Endothelial cell (in vitro differentiated cells): ENCODE measurements at places on chromosomes 1 and 21.
A peak's percentile ranks its signal among the peaks of the same experiment; 100 is the strongest.

GRCh38 chr21:46145840-46146691 is 9.3 kb downstream of the FTCD start:
- no peak for DNase-seq

GRCh38 chr1:46070164-46070814 is 62.1 kb downstream of the PIK3R3 start:
- no peak for DNase-seq

GRCh38 chr1:169105434-169106094 is 926 bp upstream of the ATP1B1 start:
- DNase-seq = peak; percentile 57

- no peak for DNase-seq
Measured at GRCh38 chr21:46088189-46088588, 9.7 kb upstream of the COL6A2 start.

DNA sequence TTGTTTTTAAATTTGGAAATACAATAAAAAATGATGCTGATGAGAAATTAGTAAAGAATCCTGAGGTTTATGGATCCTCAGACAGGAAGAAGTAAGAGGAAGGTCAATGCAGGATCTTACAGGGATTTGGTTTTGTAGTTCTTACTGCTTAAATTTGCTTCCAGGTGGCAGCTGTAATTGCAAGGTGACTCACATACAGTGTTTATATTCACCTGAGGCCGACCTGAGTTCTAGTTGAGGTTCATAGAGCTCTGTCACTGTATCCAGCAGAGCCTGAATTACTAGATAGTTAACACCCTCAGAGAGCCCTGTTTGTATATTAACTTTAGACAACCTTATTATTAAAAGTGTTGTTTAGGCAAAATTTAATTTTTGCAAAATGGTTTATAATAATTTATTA is 1.4 kb upstream of the WDR26 start:
- DNase-seq = no peak

DNA sequence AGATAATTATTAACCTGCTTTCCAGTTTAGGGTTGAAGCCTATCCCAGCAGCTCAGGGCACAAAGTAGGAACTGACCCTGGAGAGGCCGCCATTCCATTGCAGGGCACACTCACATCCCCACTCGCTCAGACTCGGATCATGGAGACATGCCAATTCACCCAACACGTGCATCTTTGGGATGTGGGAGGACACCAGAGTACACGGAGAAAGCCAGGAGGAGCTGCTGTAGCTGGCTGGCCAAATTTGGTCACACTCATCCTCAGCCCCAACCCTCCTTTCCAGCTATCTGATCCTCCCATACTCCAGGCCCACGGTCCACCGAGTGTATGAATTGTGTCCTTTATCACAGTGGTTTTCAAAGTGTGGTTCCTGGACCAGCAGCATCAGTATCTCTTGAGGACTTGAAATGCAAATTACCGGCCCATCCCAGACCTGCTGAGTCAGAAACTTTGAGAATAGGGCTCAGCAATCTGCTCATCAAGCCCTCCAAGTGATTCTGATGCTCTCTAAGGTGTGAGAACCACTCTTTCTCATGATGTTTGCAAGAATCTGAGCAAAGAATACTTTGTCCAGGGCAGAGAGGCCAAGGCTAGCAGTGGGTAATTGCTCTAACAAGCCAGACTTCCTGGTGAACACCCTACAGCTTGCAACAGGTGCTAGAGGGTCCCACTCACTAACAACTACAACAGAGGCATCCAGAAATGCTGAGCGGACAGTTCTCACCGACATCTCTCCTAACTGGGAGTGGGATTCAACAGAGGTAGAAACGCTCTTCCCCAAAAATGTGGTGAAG is 26.3 kb downstream of the IER5 start:
- no peak for DNase-seq

DNA sequence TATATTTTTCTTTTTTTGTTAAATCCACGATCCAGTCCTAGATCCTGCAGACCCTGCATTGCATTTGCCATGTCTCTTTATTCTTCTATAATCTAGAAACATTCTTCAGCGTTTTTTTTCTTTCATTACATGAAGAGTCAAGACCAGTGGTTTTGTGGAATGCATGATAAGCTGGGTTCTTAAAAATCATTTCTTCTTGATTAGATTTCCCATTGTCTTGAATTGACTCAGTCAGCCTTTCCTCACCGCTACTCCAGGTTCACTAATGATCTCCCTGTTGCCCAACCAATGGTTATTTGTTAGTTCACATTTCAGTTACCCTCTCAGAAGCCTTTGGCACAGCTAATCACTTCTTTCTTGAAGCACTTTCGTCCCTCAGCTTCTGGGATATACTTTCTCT is 25.2 kb downstream of the CHD1L start:
- no peak for DNase-seq

GRCh38 chr1:192887426-192887825 is 78.6 kb downstream of the RGS2 start:
- DNase-seq = no peak

DNA sequence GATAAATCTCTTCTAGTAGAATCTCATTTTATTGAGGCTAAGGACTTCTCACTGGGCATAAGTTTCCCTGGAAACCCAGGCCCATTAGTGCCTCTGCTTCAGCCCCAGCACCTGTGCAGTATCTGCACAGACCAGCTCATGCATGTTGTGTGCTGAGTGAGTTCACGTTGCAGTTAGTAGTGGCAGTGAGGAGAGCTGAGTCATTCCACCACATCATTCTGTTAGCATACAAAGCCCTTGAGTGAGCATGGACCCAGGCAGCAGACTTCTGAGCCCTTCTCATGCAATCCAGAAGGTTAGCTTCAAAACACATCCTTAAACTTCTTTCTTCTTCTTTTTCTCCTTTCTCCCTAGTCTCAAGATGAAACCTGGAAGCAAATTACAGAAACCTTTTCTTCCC is 45.8 kb upstream of the NTPCR start:
- no peak for DNase-seq

DNA sequence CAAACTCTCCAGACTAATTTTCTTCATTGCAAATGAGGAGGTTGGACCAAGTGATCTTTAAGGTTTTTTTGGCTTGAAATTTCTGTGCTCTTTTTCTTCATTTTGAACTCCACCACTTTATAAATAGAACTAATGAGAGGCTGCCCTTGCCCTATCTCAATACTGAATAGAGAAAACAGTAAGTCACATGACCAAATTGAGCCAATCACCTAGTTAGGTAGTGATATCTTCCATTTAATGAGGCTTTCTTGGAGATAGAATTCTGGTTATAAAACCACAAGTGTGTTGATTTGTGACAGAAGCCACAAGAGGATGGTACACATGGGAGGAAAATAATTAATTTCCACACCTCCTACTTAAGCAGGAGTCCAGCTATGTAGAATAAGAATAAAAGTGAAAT is 263.4 kb upstream of the SNX7 start:
- no peak for DNase-seq

DNA sequence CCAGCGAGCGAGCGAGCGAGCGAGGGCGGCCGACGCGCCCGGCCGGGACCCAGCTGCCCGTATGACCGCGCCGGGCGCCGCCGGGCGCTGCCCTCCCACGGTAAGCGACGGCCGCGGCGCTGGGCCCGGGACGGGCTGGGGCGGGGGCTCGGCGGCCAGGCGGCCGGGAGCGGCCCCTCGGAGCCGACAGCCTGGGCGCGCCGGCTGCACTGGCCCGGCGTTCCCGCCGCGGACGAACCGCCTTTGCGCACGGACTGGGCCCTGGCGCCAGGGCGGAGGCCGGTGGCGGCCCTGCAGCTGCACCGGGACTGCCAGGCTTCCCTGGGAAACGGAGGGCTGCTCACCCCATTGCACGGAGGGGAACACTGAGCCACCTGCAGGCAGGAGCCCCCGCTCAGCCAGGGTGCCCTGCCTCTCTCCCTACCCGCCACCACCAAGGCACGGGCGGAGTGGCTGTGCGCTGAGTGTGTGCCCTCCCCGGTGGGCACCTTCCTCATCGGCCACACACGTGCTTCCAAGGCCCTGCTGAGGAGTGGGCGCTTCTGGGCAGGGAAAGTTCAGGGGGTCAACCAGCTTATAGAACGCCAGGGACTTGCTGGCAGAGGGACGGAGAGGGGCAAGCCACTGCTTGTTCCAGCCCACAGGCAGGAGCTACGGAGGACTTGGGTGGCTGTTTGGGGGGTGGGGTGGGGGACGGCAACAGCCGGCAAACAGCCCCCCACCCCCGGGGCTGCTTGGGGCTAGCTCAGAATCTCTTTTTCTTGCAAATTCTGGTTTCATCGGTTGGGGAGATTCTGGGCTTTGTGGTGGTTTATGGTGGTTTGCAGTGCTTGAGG is 532 bp downstream of the CSF1 start:
- DNase-seq = peak; percentile 47

DNA sequence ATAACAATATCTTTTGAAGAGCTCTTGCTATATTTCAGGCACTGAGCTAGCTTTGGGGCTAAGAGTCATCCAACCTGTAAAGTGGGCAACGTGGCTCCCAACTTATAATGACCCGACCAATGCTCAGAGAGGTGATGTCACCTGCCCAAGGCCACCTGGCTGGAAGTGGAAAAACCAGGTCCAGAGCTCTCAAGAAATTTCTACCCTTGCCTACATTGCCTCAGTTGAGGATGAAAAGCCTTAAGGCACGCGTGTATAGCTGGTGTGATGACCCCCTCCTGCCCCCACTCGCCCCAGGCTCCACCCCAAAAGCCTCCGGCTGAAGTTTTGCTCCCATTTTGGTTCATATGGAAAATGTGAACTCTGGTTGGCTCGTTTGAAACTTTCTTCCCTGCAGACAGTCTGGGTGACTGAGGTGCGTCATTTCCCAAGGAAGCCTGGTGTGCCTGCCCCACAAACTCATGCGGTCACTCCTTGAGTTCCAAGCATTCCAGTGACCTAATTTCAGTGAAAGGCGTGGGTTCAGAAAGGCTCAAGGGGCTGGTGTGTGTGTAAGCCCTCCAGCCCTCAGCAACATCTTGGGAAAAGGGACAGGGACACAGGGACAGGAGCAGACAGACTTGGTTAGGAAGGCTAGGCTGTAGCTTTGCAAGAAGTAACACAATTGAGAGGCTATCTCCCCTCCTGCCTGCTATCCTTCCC is 20.5 kb downstream of the HTR1D start:
- DNase-seq = no peak

DNA sequence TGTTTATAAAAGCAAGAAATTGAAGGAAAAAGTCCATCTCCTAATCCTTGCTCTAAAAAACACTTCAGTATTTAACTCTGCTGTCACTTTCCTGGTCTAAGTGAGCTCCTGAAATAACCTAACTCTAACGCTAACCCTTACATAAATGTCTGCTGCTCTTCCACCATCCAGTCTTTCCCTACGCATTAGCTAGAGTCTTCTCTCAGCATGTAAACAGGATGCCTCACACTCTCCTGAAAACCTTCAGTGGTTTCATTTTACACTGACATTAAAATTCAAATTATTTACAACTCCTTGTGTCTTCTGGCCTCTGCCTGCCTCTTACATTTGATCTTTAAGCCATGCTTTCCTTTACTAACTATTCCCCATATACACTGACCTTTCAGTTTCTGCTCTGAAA is 697.6 kb upstream of the CXADR start:
- no peak for DNase-seq

GRCh38 chr1:206144605-206145004 is 27.4 kb upstream of the AVPR1B start:
- DNase-seq = no peak

DNA sequence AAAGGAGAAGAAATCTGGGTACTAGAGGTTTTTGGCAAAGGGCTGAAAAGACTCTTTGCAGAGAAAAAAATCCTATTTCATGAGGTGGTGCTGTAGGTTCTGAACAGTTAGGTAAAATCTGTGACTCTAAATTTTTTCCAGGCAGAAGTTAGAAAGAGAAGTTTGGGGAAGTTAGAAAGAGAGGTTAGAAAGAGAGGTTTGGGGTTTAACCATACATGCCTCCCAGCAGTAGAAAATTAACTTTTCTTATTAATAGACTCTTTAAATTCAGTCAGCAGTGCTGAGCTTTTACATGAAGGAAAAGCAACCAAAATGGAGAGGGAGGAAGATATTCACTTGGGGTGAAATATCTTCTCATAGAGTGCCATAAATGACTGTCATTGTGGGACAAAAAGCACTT is 12.2 kb downstream of the AMY1C start:
- no peak for DNase-seq

DNA sequence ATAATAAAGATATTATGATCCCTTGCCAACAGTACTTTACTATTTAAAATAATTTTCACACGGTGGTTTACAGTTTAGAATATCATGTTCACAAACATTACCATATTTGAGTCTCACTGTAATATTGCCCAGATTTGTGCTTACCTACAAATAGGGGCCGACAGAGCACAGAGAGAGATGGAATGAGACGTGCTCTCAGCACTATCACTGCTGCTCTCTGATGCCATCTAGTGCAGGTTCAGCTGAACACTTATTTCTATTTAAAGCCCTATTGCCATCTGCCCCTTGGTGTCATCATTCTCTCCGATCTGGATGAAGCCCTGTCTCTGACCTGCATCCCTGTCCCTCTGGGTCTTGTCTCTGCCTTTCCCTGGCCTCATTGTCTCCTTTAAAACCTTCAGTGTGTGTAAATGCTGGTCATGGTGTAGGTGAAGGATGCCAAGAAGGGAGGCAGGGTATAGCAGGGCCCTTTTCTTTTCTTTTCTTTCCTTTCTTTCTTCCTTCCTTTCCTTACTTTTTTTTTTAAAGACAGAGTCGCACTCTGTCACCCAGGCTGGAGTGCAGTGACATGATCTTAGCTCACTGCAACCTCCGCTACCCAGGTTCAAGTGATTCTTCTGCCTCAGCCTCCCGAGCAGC is 6.9 kb upstream of the GPATCH4 start:
- peak; percentile 66 for DNase-seq

DNA sequence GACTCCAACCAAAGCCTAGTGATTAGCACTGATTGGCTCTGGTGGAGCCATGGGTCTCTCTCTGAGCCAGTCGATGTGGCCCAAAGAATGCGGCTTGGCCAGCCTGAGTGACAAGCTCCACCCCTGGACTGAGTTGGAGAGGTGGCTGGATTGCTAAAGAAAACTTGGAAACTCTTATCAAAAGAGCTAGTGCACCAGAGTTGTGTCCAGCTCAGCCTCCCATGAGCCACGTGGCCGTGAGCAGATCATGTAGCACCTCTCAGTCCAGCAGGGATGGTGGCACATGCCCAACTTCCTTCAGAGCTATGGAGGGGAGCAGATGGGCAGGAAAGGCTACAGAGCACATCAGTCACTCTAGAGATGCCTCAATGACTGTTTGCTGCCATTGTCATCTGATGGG is 142.8 kb upstream of the VAMP3 start:
- DNase-seq = no peak

GRCh38 chr1:109498161-109498801 is 4.4 kb downstream of the CYB561D1 start:
- DNase-seq = peak; percentile 69

- DNase-seq = no peak
Measured at GRCh38 chr1:112549590-112549989, 40.8 kb downstream of the WNT2B start.

- no peak for DNase-seq
Measured at GRCh38 chr21:46221664-46222435, 6.7 kb downstream of the LSS start.
